Lower lobe of right lung (tissue), 2 donors: ENCODE measurements at places on chromosomes 3 and 15.
A peak's percentile ranks its signal among the peaks of the same experiment; 100 is the strongest.

DNA sequence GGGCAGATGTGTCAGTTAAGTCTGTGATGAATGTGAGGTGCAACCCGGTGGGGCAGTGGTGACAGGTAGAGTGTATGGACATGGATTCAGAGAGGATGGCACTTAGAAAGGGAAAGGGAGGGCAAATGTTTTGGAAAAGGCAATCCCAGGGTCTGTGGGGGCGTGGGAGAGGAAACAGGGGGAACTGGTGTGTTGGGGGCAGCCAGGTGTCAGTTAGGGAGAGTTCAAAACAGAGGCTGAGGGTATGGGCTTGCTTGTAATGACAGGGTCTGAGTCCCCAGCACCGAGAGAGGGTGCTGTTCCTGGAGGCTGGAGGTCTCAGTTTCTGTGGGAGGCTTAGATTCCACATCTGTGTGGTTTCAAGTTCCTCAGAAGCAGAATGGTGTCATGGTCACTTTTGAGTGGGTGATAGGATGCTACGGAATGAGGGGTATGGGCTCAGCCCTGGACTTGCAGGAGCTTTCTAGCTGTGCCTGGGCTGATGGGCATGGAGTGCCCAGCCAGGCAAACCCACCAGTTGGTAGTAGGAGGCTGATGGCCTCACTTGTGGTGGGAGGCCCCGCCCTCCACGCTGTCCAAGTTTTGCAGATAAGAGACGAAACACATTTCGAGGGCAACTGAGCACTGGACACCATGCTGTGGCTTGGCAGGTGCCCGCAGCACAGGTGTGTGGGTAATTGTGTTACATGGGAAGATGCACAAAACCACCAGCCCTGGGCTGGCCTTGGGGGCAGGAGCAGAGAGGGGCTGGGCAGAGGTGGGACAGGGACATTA is 209.4 kb downstream of the RPLP1 start:
- DNase-seq, result no peak

DNA sequence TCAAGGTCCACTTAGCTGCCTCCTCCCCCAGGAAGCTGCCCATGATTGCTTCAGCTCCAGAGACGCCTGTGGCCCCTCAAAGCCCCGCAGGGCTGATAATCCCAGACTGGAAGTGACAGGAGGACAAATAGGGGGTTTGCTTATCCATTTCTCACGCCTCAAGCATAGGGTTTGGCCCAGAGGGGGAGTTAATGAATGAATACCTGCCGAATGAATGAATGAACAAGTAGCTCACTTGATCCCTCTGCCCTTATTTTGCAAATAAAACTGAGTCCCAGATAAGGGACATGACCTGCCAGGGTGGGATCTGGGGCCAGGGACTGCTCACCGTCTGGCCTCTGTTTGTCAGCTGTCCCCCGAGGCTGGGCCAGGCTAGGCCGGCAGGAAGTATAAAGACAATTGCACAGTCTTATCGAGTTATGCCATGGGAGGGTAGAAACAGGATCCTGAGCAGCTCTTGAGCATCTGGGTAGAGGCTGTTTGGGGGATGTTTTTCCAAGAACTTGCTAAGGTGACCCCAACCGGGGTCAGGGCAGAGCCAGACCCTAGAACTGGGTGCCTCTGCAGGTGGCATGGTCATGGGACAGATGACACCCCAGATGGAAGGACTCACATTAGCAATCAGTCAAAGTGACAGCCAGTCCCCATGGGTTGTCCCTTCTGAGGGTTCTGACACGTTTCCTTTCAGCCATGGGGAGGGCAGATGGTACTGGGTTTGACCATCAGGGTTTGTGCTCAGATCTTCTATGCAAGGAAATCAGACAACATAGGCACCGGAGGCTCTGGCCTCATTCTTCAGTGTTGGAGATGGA is 45.0 kb downstream of the IQSEC1 start:
- DNase-seq, result no peak

DNA sequence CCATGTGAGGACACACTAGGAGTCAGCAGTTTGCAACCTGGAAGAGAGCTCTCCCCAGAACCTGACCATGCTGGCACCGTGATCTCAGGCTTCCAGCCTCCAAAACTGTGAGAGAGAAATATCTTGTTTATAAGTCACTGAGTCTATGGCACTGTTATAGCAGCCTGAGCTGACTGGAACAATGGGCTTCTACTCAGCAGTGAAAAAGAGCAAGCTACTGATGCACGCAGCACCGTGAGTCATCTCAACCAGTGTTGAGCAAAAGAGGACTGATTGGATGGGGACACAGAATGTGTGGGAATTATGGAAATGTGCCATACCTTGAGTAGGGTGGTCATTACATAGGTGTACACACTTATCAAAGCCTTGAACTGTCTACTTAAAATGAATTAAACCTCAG is 230.4 kb downstream of the PLCL2 start:
- DNase-seq, result no peak

DNA sequence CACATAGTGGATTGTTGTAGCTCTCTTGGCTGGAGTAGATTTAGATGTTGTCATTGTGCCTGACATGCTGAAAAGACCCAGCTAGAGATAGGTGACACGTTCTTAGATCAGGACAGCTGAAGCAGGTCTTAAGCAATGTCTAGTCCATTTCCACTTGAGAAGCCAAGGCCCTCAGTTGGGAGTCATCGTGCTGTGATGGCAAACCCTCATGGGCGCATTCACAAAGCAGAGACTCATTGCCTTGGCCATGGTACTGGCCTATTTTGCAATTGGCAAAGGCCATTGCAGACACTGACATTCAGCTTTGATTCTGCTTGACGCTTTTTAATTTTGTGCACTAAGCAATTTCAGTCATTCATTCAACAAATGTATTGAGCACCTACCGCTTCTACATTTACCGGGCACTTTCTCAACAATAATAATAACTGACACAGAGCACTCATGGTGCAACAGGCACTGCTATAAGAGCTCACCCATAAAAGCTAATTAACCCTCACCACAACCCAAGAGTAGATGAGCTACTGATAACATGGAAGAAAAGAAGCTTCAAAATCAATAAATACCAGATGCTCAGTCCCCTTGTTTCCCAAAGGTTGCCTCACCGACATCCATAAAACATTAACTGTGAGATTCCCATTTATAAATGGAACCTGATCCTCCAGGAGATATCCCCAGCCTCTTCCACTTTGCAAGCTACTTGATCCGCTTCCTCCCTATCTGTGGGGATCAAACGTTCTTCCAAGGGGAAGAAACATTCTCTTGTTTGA is 200.1 kb downstream of the TLE3 start:
- DNase-seq, result no peak

GRCh38 chr15:50148362-50148963 is 29.4 kb upstream of the ATP8B4 start:
- DNase-seq, result no peak

DNA sequence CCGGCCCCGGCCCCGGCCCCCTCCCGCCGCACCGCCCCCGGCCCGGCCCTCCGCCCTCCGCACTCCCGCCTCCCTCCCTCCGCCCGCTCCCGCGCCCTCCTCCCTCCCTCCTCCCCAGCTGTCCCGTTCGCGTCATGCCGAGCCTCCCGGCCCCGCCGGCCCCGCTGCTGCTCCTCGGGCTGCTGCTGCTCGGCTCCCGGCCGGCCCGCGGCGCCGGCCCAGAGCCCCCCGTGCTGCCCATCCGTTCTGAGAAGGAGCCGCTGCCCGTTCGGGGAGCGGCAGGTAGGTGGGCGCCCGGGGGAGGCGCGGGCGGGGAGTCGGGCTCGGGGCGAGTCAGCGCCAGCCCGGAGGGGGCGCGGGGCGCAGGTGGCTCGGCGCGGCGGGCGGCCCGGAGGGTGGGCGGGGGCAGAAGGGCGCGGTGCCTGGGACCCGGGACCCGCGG is 352 bp downstream of the CHRD start:
- DNase-seq, result peak; percentile 66

- DNase-seq, result no peak
Observed at GRCh38 chr3:11477407-11477911, 166.3 kb downstream of the VGLL4 start.

GRCh38 chr3:121648219-121648958 is 12.3 kb downstream of the HCLS1 start:
- no peak for DNase-seq

DNA sequence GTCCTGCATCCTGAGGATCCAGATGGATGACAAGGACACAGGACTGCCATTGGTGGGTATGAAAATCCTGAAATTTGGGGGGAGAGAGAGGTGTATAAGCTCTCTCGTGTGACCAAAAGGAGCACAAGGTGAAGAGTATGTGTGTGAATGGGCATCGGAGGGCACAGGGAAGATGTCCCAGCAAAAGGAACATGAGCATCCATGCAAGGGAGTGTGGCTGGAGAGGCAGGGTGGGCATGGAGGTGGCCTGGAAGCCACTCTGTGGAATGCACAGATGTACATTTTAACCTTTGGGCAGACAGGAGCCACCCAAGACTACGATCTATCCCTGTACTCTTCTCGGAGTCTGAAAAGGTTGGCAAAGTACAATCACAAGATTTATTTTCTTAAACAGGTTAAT is 54.5 kb downstream of the CAPN7 start:
- DNase-seq, result no peak

GRCh38 chr3:151152455-151153079 is 50.4 kb downstream of the GPR171 start:
- DNase-seq, result no peak

GRCh38 chr15:66570327-66570726 is 4.5 kb upstream of the LCTL start:
- DNase-seq, result no peak

GRCh38 chr3:141267629-141268028 is 36.0 kb downstream of the PXYLP1 start:
- DNase-seq, result no peak

DNA sequence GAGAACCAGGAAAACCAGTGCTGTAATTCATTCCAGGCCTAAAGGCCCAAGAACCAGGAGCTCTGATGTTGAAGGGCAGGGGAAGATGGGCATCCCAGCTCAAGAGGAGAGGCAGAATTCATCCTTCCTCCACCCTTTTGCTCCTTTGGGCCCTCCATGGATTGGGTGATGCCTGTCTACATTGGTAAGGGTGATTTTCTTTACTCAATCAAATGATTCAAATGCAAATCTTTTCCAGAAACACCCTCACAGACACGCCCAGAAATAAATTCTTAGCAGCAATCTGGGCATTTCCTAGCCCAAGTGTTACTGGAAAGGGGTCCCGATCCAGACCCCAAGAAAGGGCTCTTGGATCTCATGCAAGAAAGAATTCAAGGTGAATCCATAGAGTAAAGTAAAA is 17.6 kb upstream of the APOD start:
- DNase-seq, result no peak

GRCh38 chr15:71812966-71813722 is 2.8 kb downstream of the NR2E3 start:
- no peak for DNase-seq

- peak; percentile 59 for DNase-seq
Observed at GRCh38 chr15:77659350-77660321, 26.9 kb upstream of the LINGO1 start.

- no peak for DNase-seq
Observed at GRCh38 chr3:135927155-135927554, 38.4 kb upstream of the PPP2R3A start.

GRCh38 chr15:70086636-70087035 is 11.1 kb downstream of the TLE3 start:
- no peak for DNase-seq

DNA sequence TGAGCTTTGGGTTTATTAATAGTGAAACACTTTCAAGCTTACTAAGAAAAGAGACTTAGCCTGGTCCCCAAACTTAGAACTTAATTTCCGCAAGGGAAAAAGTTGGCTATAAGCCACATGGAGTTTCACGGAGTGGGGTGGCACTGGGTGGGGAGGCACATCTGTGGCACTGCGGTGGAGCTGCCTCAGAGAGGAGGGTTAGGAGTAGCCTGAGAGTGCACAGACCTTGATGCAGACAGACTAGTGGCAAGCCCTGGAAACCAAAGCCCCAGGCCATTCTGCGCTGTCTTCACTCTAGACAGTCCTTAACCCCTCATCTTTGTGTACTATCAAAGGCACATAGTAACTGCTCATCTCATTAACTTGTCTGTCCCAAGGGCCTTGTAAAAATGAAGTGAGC is 22.0 kb downstream of the CXCR6 start:
- DNase-seq, result no peak

DNA sequence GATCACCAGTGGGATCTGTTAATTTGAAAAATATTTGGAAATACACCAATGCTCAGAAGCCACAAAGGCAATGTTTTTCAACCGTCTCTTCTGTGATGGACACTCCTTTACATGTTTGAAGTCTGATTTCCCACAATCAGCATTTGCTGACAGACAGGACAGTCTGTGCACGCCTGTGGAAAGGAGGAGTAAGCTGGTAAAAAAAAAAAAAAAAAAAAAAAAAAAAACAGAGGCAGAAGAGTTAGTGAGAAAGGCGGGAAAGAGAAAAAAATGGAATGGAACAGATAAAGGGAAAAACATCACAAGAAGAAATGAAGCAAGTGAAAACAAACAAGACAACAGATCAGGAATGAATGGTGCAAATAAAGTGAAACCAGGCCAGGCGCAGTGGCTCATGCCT is 35.0 kb downstream of the PRTG start:
- no peak for DNase-seq

GRCh38 chr3:152461460-152461859 is 192.7 kb downstream of the MBNL1 start:
- no peak for DNase-seq

DNA sequence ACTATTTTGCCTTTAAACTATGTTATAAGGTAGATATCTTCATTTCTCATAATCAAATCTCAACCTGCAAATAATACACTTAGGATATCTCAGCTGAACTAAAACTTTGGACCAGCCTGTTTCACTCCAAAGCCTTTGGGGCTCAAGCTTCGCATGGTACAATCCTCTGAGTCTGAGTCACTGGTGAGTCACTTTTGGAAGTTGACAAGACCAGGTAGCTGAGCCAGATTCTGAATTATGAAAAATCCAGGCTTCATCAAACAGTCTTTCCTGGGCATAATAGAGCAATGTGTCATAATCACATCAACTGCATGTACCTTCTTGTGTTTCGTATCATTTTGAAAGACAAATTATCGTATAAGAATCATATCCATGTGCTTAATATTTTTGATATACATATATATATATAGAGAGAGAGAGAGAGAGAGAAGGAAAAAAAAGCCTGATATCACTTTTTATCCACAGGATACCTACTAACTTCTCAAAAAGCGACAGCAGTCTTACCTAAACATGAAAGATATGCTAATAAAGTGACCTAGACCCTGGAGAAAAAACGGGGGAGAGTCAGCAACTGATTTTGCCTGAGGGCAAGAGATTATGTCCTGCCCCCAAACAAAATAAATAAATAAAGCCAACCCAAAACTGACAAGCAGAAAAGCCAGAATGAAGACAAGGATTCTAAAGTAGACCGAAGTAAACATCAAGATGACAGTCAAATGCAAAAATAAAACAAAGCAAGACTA is 263.9 kb upstream of the TGFBR2 start:
- DNase-seq, result no peak

DNA sequence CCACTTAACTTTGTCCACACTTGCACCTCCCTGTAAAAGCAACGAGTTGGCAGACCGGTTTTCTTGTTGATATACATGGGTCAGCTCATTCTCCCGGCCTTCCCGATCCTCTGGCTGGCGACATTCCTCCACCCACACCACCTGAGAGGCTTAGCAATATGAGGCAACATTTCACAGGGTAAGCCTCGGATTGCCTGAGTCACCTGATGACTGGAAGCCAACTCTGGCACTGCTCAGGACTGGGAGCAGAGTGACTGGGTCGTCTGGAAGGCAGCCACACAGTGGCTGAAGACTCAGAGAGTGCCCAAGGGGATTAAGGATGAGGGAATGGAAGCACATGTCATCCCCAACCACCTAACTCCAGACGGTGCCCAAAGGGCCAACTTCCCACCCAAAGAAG is 9.8 kb downstream of the HOMER2 start:
- DNase-seq, result peak; percentile 78
